Activated CD8-positive, alpha-beta memory T cell treated with anti-CD3 and anti-CD28 coated beads for 1 hour (primary cell): ENCODE measurements at places on chromosomes 7 and 10.

DNA sequence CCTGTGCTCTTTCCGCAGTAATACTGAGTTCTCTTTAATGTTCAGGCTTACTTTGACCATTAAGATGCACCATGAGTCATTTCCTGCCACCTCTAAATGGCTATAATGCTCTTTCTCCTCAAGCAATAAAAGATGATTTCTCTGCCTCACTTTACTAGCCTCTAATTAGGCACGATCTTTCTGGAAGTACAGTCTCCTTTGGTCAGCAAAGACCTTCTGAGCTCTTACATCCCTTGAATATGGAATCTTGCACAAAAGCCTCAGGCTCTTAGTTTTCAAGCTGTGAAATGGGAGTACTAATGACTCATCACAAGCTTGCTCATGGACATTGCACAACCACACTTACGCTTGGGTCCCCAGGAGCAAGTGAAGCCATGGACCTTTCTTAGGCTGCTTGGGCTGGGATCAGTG is 85.9 kb downstream of the FRMD4A start:
- no peak for DNase-seq

DNA sequence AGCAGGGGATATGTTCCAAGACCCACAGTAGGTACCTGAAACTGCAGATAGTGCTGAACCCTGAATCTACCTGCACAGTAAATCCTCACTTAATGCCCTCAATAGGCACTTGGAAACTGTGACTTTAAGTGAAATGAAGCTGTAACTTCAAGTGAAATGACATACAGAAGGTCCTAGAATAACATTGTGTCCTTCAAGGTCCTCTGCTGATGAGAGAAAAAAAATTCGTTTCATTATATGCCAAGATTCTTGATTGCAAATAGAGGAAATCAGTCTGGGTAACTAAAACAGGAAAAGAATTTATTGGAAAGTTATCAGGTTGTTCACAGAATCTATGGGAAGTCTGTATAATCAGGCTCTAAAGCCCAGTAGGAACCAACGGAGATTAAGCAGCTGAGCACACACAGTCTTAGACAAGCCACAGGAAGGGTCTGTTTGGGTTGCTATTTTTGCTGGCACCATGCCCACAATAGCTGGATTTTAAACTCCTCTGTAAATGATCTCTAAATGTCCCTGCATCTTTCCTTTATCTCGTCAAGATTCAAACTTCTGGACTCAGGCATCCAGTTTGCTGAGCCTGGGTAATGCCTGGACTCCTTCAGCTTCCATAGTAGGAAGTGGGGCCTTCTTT is 57.5 kb downstream of the EXOC4 start:
- no peak for DNase-seq

DNA sequence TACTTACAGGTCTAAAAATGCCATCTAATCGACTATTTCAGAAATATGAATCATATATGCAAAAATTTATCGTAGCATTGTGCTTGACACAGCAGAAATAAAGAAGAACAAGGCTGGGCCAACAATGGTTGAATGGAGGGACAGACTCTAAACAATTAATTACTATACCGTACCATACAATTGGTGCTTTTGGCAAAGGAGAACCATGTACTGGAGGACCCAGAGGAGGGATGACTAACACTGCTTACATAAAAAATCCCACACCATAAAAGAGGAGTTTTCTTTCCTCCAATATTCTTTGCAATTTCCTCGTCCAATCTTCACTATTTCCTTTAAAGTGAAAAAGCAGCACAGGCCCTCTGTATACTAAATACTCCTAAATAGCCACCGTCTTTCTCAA is 94.1 kb downstream of the SGMS1 start:
- DNase-seq: no peak

GRCh38 chr7:157996359-157997079 is 591.1 kb downstream of the PTPRN2 start:
- DNase-seq: no peak

DNA sequence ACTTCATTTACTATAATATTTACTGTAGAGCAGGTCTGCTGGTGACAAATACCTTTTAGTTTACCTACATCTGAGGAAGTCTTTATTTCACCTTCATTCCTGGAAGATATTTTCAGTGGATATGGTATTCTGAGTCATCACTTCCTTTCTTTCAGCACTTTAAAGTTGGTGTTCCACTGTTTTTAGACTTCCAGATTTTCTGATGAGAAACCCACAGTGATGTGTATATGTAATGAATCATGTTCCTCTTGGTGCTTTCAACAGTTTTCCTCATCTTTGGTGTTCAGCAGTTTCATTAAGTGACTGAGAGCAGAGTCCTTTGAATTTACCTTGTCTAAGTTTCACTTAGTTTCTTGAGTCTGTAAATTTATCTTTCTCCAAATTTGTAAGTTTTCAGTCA is 36.4 kb downstream of the COPG2 start:
- DNase-seq: no peak

DNA sequence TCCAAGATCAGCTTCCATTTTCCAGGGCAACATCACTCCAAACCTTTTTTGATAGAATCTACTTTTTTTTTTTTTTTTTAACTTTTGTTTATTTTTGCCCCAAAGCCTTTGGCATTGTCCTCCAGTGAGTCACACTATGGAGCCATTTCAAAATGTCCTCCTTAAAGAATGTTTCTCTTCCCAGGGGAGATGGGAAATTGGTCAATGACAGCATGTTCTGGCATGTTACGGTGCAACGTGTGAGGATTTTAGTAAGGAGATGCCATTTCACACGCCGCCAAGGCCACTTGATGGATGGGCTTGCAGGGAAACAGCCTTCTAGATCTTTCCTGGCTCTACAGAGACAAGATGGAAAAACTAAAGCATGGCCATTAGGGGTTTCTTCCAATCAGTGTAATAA is 30.7 kb upstream of the TRIL start:
- DNase-seq: no peak

- no peak for DNase-seq
These were observed 192.4 kb upstream of the LRRN3 start for GRCh38 chr7:110898516-110898915.

GRCh38 chr7:104793066-104793465 is 220.9 kb upstream of the KMT2E start:
- DNase-seq: no peak

GRCh38 chr7:24764972-24765744 is 7.9 kb upstream of the GSDME start:
- DNase-seq: no peak

GRCh38 chr7:41467596-41467995 is 235.3 kb downstream of the INHBA start:
- DNase-seq: no peak

GRCh38 chr10:1141701-1142100 is 85.5 kb downstream of the WDR37 start:
- DNase-seq: no peak

DNA sequence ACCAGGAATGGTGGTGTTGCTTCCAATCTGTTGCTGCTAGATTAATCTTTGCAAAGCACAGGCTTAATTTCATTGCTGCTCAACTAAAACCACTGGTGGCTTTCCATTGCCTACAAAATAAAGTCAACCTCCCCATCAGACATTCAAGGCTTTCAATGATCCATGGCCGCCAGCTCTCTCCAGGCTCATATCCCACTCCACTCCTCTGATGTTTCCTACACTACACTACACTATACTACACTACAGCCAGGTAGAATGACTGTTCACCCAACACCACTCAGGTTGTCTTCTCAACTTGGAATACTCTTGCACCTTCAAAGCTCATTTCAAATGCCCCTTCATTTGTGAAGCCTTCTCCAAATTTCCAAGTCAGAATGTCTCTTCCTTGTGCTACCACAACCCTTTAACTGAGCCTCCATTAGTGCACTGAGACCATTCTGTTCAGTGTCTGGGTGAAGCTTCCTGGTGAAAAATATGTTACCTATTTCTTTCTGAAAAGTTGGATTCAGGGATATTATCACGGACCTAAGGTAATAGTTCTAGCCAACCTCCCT is 35.5 kb upstream of the CC2D2B start:
- DNase-seq: no peak

DNA sequence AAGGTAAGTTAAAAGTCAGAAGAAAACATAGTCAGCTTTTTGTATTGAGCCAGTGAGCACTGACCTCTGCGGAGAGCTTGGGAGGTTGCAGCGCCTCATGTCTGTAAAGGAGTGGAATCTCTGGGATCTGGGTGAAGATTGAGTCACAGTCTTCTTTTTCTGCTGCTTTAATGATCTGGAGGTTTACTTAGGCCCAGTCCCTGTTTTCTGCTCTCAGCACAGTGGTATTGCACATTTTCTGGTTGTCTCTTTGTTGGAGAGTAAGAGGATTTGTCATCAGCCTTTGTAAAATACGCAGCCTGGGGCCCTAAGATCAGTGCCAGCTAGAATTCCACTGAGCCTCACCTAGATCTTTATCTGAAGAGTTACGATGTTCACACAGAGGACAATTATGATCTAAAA is 58.3 kb upstream of the GJD4 start:
- DNase-seq: no peak

DNA sequence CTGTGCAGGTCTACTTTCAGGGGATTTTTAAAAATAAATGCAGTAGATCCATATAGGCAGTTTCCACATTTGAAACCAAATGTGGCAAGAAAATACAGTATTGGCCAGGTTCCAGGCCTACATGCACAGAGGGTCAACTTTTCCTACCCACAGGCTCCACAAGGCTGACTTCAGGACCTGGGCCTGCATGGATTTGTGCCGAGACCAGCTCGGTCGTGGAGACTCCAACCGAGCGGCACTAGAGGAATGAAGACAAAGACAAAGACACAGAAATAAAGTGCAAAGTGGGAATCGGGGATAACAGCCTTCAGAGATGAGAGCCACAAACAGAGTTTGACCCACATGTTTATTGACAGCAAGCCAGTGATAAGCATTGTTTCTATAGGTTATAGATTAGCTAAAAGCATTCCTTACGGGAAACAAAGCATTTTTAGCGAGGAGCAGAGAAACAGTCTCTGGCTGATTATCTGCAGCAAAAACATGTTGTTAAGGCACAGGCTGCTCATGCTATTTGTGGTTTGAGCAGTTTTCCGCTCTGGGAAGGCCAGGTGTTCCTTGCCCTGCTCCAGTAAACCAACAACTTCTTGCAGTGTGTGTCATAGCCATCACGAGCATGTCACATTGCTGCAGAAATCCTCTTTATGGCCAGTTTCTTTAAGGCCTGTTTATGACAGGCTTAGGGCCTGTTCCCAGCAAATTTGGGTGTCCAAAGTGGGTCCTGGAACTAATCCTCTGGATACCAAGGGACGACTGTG is 52.6 kb downstream of the ZNF37A start:
- no peak for DNase-seq

- no peak for DNase-seq
These were observed 20.1 kb downstream of the RUNDC3B start for GRCh38 chr7:87648316-87648715.

- no peak for DNase-seq
These were observed 174.0 kb upstream of the PFKP start for GRCh38 chr10:2893158-2893845.

- DNase-seq: no peak
These were observed 148.7 kb upstream of the MKI67 start for GRCh38 chr10:128274938-128275337.

DNA sequence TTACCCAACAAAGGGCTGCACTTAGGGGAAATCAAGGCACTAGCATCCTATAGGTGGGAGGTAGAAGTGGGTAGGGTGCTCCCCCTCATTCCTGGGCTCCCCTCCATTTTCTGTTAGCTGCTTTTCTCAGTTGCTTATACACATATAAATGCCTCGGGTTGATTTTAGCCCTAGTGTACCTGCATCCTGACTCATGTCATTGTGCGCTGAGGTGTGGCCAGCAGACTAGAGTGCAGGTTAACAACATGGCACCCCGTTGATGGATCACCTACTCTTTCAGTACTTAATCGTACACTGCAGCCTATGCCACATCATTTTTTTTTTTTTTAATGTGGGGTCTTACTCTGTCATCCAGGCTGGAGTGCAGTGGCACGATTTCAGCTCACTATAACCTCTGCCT is 144.0 kb upstream of the ITGB1 start:
- DNase-seq: no peak

DNA sequence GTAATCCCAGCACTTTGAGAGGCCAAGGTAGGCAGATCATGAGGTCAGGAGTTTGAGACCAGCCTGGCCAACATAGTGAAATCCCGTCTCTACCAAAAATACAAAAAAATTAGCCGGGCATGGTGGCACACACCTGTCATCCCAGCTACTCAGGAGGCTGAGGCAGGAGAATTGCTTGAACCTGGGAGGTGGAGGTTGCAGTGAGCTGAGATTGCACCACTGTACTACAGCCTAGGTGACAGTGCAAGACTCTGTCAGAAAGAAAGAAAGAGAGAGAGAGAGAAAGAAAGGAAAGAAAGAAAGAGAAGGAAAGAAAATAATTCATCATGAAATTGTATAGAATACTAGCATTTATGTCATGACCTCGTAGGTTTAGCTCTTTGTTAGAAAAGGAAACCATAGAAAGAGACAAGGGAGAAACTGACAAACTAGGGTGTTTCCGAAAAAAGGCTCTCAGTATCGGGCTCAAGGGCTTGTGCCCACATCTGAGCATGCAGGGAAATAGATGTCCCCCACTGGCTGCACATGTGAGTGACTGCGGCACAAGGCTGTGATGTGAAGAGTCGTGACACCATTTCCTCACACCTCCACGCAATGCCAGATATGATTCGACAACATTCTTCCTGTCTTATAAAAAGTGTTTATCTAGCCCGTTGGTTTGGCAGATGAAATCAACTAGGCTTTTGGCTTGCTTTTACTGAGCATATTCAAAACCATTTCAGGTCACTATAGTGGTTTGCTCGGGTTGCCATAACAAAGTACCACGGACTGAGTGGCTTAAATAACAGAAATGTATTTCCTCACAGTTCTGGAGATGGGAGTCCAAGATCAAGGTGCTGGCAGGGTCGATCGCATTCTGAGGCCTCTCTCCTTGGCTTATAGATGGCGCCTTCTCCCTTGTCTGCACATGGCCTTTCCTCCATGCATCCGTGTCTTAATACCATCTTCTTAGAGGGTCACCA is 2.0 kb downstream of the SRGN start:
- DNase-seq: peak; percentile 33

DNA sequence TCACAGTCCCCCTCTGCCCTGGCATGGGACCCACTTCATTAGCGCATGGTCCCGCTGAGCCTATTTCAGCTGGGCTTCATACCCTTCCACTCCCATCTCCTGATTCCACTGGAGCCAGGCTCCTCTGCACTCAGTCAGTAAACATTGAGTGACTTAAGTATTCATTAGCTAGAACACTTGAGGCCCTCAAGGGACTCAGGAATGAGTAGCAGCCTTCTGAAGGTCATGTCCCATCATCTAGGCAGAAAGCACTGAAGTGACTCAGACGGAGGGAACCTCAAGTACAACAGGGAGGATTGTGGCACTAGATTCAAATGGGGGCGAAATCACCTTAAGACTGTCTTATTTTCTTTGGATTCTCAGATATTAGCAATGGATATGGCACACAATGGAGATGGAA is 186.6 kb upstream of the INHBA start:
- no peak for DNase-seq

- no peak for DNase-seq
These were observed 96.3 kb downstream of the SNX13 start for GRCh38 chr7:17844022-17844421.

DNA sequence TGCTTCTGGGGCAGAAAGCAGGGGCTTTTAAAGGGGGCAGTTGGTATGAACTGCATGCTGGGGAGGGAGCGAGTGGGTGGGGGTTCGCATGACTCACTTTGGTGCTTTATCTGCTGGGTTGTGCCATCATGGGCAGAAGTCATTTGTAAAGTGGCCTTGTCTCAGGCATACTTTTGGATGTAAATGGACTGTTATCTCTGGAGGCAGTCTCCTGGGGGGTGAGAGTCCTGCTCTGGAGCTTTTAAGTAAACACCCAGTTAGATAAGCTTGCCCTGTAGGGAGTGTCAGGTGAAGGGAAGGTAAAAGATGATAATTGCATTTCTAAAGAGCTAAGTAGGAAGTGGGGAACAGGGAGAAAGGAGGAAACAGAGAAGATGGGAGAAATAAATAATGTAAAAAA is 1.6 kb upstream of the GSTO1 start:
- no peak for DNase-seq
